ENCODE measurements at places on chromosomes 12 and 14.

DNA sequence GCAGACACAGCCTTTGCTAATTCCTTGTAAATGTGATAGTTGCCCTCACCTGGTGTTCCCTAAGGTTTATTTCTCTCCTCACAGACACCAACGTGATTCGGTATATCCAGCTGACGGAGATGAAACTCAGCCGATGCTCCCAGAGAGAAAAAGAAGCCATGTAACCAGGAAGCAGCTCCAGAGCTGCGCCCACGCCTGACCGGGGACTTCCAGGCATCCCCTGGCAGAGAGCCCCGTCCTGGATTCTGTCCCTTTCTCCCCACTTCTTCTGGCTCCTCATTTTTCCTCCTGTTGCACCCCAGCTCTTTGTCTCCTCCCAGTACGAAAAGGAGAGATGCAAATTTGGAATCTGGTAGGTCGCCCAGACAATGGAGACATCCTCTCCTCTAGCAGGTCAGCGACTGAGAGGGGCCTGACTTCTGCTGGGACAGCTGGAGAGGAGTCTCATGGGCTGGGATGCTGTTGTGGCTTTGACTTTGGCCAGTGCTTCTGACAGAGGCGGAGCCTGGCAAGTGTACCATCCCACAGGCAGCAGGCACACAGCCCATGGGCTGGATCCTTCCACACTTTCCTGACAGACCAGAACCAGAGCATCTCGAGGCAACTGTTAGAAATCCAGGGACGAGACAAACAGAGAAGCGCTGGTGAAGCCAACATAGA is 29.4 kb downstream of the TTC9 start:
- DNase-seq: no peak

DNA sequence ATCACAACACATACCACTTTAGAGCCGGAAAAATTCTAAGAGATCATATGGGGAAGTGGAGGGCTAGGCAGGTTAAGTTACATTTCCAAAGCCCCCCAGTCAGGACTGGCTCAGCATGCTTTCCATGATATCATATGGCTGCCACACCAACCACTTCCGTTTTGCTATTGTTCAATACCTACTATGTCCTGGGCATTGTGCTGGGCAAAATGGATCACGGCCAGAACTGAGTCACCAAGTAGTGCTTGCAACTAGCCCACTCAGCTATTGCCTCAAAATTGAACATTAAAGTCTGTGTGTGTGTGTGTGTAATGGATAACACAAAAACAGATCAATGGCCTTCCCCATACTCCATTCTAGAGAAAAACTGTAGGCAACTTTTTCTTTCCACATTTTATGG is 22.7 kb downstream of the WIF1 start:
- DNase-seq: no peak

DNA sequence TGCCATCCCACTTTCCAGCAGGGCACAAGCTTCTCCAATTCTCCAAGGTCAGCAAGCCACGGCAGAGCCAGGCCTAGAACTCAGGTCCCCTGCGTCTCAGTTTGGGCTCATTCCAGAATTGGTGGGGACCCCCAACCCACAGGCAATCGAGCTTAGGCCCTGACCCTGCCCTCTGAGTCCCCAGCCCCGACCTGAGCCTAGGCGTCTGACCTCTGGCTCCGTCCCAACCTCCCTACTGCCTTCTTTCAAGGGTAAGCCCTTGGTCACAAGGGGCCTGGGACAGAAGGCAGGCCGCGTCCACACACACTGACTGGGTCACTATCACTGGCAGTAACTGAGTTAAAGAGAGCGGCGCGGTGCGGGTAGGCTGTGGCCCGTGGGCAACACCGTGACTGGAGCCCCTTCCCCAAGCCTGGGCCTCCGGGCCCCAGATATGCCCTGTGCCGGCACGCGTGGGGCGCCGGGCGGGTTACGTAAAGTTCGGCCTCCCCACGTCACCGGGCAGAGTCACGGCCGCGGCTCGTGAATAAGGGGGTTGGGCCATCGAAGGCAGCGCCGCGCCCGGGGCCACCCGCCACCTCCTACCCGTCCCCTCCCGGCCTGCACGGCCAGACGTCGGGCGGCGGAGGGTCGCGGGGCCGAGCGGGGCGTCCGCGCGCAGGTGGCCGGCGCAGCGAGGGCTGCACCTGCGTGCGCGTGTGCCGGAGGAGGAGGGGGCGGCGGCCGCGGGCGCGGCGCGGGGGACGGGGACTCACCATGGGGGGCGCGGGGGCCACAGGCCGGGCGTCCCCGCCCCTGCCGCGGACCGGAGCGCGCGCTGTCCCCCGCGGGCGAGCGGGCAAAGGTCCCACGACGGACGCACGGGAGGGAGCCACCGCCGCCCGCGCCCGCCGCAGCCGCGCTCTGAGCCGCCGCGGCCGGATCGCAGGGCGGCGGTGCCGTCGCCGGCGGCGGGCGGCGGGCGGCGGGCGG is 516 bp downstream of the ANKRD9 start:
- peak; percentile 78 for DNase-seq

DNA sequence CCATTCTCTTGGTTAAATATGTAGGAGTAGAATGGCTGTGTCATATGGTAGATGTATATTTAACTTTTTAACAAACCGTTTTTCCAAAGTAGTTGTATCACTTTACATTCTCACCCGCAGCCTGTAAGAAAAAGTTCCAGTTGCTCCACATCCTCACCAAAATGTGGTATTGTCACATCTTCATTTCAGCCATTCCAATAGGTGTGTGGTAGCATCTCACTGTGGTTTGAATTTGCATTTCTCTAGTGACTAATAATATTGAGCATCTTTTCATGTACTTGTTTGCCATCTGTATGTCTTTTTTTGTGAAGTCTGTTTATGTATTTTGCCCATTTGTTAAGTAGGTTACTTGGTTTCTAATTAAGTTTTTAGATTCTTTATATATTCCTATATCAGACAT is 78.6 kb downstream of the TBK1 start:
- DNase-seq: no peak

- DNase-seq: peak; percentile 24
Observed at GRCh38 chr12:93766796-93767523, 89.8 kb downstream of the CRADD start.

- no peak for DNase-seq
Observed at GRCh38 chr12:19846574-19846973, 407.3 kb downstream of the AEBP2 start.

GRCh38 chr12:27282754-27283153 is 38.7 kb downstream of the STK38L start:
- DNase-seq: no peak

GRCh38 chr14:53127832-53128231 is 25.3 kb downstream of the DDHD1 start:
- DNase-seq: no peak

- no peak for DNase-seq
Observed at GRCh38 chr14:95375539-95376109, 55.9 kb upstream of the CLMN start.

DNA sequence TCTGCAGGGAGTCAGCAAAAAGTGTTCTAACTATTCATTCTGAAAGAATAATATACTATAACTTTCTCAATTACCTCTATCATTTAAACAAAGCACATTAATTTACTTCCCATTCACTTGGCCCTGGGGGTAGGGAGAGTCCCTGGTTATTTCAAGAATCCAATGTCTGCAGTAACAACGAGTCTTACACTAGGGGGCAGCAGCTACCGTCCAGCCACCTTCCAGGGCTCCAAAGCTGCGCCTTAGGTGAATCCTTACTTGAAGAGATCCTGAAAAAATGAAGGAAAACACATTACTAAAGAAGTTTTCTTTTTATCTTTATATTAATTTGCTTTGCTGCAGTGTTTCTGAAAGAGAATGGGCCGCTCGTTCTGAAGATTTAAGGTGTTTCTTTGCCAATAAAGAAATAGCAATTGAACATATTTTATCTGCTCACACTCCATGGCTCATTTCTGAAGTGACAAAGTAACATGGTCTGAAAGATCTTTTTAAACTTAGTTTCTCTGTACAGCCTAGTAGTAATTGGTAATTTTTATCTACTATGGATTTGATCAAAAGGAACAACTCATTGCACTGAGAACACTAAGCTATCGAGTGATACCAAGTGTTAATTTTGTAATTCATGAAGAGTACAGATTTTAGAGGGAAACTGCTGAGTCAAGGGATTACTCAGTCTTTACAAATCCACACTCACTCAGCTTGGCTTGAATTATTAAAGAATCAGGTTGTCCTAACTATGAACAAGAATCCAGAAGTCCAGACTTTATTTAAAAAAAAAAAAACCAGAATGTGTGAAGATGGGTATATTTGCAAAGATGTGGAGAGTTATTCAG is 27.6 kb downstream of the BHLHE41 start:
- peak; percentile 85 for DNase-seq

- DNase-seq: no peak
Observed at GRCh38 chr12:66321435-66321834, 19.1 kb downstream of the HELB start.
